ENCODE measurements at places on chromosomes 1 and 21.

DNA sequence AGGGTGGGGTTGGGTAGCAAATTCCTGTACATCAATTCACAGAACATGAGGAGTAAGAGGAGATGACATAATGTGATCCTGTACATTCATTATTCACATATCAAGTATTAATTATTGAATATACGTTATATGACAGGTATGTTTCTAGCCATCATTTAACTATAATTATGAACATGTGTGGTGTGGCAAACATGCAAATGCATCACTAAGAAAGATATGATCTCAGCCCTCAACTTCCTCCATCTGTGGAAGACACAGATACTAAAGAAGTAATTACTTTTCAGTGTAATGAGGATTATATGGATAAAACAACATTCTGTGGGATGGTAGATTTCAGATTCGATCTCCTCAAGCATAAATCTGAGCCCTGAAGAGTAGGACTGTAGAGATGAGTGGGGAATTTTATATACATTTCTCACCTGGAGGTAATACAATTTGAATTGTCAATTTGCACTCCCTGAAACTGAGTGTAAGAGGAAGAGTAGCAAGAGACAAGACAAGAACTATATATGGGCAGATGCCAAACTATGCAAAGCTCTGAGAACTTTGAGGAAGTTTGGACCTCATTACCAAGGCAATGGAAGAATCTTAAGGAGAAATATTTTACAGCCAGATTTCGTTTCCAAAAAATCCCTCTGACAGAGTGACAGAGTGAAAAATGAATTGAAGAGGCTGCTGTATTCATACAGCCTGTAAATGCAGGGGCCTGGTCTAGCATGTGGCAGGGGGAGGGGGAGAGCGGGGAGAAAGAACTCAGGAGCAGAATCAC lies 275.5 kb downstream of the TPR start:
- DNase-seq = peak; percentile 53

GRCh38 chr1:42669936-42670335 lies 11.7 kb downstream of the PPIH start:
- DNase-seq = no peak

DNA sequence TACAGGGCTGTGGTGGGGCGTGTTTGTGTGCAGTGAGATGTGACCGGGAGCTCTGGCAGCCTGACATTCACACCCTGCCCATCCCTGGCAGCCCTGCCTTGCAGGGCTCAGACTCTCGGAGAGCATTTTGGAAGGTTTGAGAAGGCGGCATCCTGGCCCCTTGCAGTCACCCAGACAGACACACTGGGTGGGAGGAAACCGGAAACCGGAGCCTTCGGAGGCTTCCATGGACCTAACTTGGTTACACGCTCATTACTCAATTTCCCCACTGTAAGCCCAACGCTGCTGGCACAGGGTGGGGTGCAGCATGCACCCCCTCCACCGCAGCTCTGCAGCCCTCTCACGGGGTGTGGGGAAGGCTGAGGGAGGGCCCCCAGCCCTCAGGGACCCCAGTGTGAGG lies 22.2 kb upstream of the RSPO1 start:
- DNase-seq = no peak

DNA sequence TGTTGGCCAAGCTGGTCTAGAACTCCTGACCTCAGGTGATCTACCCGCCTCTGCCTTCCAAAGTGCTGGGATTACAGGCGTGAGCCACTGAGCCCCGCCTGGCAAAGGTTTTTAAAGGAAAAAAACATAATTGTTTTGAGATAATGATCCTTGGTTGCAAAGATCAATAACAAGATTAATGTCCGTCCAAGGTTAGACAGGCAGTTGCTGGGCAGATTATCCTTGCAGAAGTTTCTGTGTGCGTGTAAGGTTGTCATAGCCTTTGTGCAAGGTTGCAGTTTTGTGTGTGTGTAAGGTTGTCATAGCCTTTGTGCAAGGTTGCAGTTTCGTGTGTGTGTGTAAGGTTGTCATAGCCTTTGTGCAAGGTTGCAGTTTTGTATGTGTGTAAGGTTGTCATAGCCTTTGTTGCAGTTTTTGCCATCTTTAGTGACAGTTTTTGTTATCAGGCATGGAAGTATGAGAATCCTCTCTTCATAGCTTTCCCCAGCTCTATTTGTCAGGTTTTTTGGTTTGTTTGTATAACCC lies 3.6 kb downstream of the YBEY start:
- DNase-seq = no peak

DNA sequence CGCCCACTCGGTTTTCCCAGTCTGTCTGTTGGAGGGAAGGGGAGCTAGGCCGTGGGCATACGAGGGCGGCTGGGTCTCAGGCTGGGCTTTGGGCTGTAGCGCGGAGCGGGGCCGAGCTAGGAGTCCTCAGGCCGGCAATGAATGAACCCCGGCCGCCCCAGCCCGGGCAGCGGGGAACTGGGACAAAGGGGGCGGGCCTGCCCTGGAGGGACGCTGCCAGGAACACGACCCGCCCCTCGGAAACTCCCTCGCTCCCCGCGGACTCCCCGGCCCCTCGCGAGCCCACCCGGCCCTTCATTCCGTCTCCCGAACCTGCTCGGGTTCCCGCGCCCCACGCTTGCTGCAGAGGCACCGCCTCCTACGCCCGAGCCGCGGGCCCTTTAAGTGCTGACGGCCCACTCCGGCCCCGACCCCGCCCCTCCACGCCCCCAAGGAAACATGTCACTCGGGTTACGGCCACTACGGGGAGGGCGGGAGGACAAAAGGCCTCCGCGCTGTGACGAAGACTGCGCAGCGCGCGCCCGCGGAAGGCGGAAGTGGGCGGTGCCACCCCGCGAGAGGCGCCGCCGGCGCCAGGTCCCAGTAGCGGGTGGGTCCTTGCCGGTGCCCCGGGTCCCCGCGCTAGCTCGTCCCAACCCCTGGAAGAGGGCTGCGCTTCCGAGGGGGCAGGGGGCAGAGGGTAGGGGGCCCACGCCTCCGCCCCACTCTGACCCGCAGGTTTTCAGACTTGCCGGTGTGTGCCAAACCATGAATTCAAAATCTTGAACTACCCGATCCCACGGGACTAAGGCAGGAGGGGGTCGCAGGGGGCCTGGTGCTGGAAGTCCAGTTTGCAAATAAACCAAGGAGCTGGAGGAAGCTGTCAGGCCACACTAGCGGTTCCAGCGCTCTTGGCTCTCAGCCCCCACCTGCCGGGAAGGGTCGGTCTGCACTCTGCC lies at the start of gene GALE:
Gene GALE, minus strand, starts transcription at position 355 of the 938 bp plus-strand sequence. CDS start 1,747 bp downstream, outside the sequence.
- DNase-seq = peak; percentile 94

DNA sequence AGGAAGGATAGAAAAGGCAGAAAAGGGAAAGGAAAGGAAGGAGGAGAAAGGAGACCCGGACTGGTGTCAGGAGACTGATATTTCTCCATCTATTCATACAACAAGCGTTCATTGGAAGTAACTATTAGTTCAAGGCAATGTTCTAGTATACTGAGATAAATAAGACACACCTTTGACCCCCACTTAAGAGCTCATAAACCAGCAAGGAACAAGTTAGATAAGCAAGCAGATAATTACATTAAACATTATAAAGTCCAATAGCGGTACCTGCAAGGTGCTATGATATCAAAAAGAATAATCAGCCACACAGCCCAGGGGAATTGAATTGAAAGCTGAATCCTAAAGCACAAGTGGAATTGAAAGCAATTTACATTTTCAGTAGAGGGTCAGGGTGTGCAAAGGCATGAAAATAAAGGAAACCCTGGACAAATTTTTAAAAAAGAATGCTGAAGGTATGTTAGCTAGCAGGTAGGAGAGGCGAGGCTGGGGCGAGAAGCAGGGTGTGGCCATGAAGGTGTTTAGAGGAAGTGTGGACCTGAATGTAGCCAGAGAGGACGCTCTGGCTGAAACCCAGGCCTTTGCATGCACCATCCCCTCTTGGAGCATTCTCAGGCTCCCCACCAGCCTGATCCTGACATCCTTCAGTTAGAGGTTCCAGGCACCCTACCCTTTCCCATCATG lies 200.0 kb downstream of the SETD4 start:
- DNase-seq = no peak

- no peak for DNase-seq
Observed at GRCh38 chr1:161185732-161186311, 8.5 kb upstream of the B4GALT3 start.

GRCh38 chr1:219537223-219537631 lies 75.7 kb downstream of the ZC3H11B start:
- no peak for DNase-seq

- peak; percentile 54 for DNase-seq
Observed at GRCh38 chr21:33762803-33763581, 120.7 kb downstream of the ITSN1 start.

- peak; percentile 60 for DNase-seq
Observed at GRCh38 chr1:181424786-181425403, 58.4 kb upstream of the CACNA1E start.

- DNase-seq = no peak
Observed at GRCh38 chr1:224266105-224266914, 63.7 kb downstream of the NVL start.

GRCh38 chr1:198165927-198166647 lies 9.3 kb downstream of the NEK7 start:
- DNase-seq = no peak

GRCh38 chr1:89603651-89604413 lies 29.1 kb upstream of the LRRC8C start:
- DNase-seq = peak; percentile 45

DNA sequence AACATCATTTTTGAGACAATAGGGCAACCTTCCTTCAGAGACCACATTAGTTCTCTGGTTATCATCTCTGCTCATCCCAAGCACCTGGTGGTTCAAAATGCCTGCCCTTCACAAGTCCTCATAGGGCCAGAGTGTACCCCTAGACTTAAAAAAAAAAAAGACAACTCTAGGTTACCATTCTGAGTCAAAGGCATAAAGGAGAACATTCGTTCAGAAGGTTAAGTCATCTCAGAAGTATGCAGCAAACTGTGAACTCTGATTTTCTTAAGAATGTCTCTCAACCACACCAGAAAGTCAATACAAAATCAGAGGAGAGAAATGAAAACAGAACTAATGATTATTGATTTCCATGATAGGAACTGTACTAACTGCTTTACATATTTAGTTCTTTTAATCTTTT lies 9.2 kb upstream of the BEND5 start:
- DNase-seq = no peak

DNA sequence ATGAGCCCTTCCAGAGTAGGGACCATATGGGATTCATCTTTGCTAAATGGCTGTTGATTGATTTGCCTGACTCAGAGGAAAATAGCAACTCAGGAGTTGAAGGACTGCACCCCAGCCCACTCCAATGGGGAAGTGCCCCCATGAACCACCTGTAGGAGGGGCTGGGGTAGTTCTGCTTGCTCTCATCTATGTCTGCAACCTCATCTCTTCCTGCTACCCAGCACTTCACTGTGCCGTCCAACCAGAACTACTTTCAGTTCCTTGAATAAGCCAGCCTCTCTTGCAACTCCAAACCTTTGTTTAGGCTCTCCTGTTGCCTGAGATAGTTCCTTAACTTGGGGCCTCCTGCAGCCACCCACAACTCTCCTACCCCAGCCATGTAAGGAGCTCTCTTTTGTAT lies 26.6 kb downstream of the BEND5 start:
- DNase-seq = no peak

DNA sequence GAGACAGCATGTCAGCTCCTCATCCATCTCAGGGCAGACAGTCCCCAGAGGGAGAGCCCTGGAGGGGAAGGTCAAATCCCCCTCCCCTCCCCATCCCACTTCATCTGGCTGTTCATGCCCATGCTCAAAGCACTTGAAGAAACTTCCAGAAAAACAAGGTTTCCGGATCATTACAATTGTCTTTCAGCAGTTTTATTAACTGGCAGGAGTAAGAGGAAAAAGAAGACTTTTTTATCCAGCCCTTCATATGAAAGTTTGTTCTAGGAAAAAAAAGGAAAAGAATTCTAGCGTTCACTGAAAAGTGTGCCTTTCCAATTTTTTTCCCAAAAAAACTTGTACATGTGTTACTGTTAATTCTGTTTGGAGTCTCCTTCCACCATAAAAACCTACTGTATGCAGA lies 145.7 kb upstream of the TIAM1 start:
- no peak for DNase-seq

- DNase-seq = no peak
Observed at GRCh38 chr1:32960819-32961355, 3.7 kb downstream of the RNF19B start.

- no peak for DNase-seq
Observed at GRCh38 chr1:203035111-203036000, 9.1 kb downstream of the PPFIA4 start.

GRCh38 chr1:15118579-15118978 lies 35.0 kb upstream of the TMEM51 start:
- DNase-seq = no peak

DNA sequence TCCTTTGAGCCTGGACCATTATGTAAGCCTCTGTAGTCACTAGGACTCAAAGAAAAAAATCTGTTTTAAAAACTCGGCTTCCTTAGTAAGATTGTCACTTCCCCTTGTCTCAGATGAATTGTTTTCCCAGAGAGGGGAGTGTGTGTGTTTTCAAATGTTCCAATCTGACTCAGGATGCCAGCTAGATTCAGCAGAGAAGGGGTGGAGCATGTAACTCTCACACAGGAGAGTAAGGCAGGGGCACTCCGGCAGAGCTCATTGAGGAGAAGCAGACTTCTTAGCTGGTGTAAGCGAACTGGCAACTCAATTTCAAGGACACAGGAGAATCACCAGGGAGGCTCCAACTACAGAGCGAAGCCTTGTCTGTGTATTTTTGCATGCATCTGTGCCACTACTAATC lies 623.2 kb downstream of the LMO4 start:
- DNase-seq = no peak

DNA sequence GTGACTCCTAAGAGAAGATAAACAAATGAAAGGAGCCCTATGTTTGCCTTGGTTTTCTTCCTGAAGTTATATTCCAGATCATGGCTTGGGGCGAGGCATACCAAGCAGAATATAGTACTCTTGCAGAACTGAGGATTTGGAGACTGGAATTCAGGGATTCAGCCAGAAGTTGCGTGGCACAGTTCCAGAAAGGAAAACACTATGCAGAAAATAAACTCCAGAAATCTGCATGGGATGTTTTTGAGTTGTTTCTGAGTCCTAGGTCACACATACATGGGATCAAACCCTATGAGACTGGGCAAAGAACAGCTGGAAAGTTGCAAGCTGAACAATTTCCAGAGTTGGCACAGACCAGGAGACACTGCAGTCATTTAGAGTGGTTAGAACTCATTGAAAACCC lies 42.9 kb upstream of the IFFO2 start:
- peak; percentile 50 for DNase-seq

DNA sequence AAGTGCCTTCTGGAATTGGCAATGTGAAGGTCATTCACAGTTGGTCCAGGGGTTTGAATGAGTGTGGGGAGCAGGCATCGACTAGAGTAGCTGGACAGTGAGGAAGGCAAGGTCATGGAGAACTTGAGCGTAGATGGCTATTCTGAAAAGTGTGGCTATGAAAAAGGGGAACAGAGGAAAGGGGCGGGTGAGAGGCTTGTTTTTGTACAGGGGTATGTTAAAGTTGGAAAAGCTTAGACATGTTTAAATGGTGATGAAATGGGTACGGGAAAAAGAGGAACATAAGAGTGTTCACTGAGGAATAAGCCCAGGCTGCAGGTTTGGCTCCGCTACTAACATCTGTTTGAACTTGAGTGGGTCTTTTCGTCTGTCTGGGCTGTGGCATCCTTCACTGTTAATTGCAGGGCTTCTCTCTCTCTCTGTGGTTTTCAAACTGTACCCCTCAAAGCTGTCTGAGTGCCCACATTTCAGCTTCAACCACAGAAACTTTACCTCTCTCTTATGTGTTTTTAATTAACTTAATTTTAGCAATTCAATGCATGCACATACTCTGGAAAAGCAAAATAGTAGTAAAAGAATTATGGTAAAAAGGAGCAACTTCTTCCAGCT lies 70.8 kb upstream of the COA6 start:
- DNase-seq = no peak
